ENCODE measurements at places on chromosomes 13 and 19. TPM values are rescaled to one million over a fixed set of nuclear protein-coding genes. Genes with fewer than 3 reads are reported as not detected.

The ZNF780A gene
- total RNA-seq = 19.6 TPM

The SCN1B gene
- 5.5 TPM for total RNA-seq

The CLASRP gene
- total RNA-seq = 16.9 TPM

The ZNF575 gene
- total RNA-seq = 0.30 TPM

The C19orf67 gene
- total RNA-seq = not detected

The ZNF723 gene
- not detected for total RNA-seq

The SLC6A16 gene
- 0.14 TPM for total RNA-seq

The LILRB3 gene
- total RNA-seq = not detected

The CEACAM20 gene
- total RNA-seq = not detected

The PCSK4 gene
- total RNA-seq = 1.2 TPM

The DMKN gene
- 0.23 TPM for total RNA-seq

The BRME1 gene
- 0.37 TPM for total RNA-seq

The LHB gene
- not detected for total RNA-seq

The SKA3 gene
- 4.4 TPM for total RNA-seq

The EBI3 gene
- total RNA-seq = 0.28 TPM

The CABP5 gene
- not detected for total RNA-seq

The POU2F2 gene
- 1.5 TPM for total RNA-seq

The SLC8A2 gene
- total RNA-seq = not detected
